Effector CD8-positive, alpha-beta T cell (primary cell): ENCODE measurements at places on chromosomes 1 and 21.

DNA sequence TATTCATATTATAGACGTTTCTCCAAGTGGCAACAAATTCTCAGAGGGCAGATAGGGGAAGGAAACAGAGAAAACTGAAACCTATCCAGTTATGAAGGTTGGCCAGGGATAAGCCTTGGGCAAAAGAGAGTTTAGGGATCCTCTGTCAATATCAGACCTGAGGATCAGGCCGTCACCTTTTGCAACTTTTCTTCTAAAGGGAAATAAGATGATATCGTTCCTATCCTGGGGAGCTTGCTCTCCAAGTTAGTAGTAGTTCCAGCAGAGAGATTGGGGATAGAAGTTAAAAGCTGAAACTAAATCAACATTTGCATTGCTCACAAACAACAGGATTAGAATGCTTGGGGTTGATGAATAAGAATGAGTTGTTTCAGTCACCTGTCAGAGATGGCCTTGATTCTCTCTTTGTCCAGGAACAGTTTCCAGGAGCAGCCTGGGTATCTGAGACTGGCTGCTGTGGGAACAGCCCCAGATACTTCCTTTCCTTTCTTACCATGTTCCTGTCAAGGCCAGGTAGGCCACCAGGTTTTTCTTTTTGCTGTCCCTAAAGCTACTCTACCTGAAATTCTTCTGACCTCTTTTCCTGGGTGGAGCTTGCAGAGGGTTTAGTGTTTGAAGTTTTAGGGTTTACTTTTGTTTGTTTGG lies 2.5 kb downstream of the RIIAD1 start:
- DNase-seq = no peak

DNA sequence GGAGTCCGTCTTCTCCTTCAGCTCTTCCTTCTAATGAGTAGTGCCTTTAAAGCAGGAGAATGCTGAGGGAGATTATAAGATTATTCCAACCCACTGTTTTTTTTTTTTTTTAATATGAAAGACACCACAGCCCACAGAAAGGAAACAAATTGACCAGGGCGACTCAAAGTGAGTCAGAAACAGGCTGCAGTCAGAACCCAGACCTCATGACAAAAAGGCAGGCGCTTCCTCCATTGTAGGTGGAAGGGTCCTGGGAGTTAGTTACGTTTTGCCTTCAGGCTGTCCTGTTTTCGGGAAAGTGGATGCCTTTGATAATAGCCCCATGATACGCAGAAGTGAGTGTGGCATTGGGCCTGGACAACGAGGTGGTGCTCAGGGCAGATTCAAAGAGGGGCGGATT lies 21.0 kb downstream of the PLXNA2 start:
- DNase-seq = no peak

DNA sequence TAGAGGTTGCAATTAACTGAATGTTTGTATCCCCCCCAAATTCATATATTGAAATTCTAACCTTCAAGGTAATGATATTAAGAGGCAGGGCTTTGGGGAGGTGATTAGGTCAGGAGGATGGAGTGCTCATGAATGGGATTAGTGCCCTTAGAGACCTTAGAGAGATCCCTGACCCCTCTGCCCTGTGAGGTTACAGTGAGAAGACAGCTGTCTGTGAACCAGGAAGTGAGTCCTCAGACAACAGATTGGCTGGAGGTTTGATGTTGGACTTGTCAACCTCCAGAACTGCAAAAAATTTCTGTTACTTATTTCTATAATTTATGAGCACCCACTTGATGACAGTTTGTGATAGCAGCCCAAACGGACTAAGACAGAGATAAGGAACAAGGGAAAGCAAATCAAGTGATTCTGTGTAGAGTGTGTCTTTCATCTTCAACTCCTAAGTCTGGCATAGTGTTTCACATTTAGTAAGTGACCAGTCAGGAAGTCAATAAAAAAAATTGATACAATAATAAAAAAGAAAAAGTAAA lies 30.0 kb upstream of the RWDD3 start:
- DNase-seq = no peak

DNA sequence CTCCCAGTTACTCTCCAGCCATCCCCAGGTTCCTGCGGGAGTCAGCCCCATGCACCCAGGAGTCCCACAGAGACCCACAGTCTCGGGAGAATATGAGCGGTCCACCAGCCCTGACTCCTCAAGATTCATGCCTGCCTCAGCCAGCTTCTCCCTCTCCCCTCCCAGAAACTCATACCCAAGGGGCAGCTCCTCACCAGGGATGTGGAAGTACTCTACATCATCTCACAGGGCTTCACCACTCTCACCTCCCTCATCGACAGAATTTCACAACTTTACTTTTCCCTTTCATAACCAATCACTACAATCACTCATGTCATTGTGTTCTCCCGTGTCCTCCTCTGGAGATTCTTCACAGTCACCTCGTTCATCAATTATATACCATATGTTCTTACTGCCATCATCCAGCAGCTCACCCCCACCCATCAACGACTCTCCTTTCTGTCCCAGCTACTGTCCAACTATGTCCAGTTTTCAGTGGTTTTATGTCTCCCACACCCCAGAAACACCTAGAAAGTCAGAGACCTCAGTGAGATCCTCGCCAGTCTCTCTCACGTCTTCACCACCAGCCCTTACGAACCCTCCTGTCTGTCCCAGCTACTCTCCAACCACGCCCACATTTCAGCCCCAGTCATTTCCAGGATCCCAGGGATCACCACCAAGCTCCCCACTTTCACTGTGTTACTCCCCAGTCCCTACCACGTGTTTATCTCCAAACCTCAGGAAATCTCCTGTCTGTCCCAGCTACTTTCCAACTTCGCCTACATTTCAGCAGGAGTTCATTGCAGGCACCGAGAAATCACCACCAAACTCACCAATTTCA lies 1530.1 kb upstream of the TPTE start:
- DNase-seq = no peak

GRCh38 chr1:28354121-28354520 lies 15.4 kb upstream of the PHACTR4 start:
- no peak for DNase-seq

- DNase-seq = no peak
These were observed 108.0 kb downstream of the PTPRU start for GRCh38 chr1:29344336-29344735.

DNA sequence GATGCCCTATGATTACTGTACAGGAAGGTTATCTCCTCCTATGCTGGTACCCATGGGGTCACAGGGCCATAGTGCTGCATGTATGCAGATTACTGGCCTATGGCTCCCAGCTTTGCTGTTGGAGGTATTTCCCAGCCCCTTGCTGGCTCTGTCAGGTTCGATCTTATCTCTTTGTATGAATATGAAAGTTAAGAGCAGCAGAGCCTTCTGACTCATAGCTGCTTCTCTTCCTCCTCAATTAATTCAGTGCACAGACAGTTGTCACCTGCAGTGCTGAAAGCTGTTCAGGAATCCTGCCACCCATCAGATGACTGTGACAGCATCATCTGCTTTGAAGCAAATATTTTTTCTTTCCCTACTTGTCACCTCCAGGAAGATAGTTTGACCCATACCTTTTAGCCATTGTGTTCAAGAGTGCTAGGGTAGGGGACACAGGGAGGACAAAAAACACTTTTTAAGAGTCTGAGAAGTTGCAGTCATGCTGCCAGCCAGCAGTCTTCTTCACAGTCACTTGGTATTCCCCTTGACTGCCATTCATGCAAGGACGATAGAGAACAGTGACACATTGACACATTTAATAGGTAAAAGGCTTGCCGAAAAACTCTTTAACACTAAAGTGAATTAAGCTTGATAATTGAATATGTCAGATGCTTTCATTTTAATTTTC lies 73.1 kb downstream of the KIF1B start:
- DNase-seq = no peak

DNA sequence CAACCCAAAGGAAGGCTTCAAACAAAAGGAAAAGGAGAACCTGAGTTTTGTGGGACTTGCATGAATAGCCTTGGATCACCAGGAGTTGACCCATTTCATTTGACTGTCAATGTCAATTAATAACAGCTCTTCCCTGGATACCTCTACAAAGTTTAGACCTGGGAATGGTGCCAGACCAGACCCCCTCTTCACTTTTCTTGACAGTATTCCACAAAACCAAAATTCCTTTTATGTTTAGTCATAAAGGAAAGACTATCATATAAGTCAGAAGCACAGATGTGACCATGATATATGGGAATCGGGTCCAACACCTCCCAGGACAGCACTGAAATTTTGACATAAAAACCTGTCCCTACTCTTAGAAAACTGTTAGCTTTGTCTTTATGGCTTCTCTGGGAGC lies 191.8 kb downstream of the LYPLAL1 start:
- DNase-seq = no peak

DNA sequence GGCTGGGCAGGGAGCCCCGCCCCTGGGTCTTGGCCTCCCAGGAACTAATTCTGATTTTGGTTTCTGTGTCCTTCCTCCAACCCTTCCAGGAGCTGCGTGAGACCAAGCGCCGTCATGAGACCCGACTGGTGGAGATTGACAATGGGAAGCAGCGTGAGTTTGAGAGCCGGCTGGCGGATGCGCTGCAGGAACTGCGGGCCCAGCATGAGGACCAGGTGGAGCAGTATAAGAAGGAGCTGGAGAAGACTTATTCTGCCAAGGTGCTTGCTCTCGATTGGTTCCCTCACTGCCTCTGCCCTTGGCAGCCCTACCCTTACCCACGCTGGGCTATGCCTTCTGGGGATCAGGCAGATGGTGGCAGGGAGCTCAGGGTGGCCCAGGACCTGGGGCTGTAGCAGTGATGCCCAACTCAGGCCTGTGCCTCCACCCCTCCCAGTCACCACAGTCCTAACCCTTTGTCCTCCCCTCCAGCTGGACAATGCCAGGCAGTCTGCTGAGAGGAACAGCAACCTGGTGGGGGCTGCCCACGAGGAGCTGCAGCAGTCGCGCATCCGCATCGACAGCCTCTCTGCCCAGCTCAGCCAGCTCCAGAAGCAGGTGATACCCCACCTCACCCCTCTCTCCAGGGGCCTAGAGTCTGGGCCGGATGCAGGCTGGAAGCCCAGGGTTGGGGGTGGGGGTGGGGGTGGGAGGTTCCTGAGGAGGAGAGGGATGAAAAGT lies 18.5 kb upstream of the SEMA4A start:
- DNase-seq = no peak

DNA sequence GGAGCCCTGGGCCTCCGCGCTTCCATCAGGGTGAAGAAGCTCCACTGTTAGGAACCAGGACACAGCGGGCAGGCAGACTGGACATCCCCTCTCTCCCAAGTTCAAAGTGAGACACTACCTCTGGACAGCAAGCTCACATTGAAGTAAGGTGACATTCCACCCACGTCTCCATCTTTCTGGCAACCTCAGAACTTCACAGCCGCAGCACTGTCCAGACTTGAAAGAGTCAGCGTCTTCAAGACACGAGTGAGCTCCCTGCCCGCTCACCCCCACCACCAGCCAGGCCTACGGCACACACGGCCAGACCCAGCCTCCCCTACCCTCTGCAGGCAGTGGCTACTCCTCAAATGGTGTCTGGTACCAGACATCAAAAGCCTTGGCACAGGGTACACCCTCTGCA lies 11.1 kb downstream of the WDR4 start:
- no peak for DNase-seq

- no peak for DNase-seq
These were observed 8.1 kb downstream of the TDRD5 start for GRCh38 chr1:179599623-179600249.

GRCh38 chr1:175297291-175297690 lies 104.7 kb upstream of the KIAA0040 start:
- no peak for DNase-seq

- DNase-seq = no peak
These were observed 84.8 kb downstream of the NR5A2 start for GRCh38 chr1:200112290-200112689.

DNA sequence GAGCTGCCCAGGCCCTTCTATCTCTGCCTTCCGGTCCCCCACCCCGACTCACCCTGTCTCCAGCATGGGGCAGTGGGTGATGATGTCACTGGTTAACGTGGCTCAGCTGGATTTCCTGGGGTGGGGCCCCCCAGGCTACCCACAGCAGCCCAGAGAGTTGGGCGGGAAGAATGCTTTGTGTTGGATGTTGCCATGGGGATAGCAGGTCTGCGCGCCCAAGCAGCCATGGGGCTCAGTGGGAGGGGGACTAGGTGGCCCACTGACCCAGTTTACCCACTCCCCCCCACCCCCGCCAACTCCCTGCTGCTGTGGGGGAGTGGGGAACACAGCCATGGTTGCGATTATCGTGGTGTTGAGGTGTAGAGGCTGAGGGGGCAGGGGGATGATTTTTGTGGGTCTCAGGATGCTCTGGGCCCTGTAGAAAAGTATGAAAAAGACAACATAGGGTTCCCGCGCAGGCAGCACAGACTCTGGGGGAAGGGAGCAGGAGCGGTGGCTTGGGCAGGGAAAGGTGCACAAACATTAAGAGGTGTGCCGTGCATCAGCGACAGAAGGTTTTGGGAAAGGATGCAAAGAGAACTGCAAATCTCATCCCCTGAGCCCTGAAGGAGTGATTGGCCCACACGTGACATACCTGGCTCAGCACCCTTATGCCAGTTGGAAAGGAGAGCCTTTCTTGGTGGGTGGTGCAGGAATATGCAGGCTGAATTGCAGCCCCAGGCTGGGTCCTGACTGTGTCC lies 8.5 kb downstream of the CELSR2 start:
- no peak for DNase-seq

DNA sequence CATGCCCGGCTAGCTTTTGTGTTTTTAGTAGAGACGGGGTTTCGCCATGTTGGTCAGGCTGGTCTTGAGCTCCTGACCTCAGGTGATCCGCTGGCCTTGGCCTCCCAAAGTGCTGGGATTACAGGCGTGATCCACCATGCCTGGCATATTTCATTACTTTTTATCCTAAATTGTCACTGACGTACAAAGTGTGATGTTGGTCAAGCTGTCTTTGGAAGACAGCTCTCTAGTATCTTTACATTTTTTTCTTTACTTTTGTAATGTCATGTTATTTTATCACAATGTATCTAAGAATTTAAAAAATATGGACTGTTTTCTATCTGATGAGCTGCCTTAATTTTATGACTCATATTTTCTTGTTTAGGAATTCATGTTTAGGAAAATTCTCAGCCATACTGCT lies 72.2 kb downstream of the SPATA17 start:
- no peak for DNase-seq

- DNase-seq = no peak
These were observed 13.2 kb upstream of the POU3F1 start for GRCh38 chr1:38059635-38060250.

DNA sequence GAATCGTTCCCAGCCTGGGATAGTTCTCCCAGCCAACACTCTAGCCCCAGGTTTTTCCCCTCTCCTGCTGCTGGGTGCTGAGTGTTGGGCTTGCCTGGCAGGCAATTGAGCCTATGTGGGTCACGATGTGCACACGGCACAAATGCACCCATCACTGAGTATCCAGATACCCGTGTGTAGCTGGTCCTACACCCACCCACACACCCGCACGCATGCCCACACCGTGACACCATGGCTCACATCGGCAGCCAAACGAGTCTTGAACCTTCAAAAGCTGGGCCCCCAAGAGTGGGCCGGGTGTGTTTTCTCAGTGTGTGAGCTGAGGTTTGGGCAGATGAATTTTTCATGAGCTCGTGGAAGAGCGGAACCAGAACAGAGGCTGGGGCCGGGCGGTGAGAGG lies 188.5 kb downstream of the GRIK3 start:
- DNase-seq = no peak

- DNase-seq = no peak
These were observed 128.6 kb upstream of the COL6A1 start for GRCh38 chr21:45852886-45853400.

- DNase-seq = no peak
These were observed 898 bp downstream of the KRTAP27-1 start for GRCh38 chr21:30336596-30336995.

- DNase-seq = no peak
These were observed 21.7 kb downstream of the RHBG start for GRCh38 chr1:156390469-156391365.
